Stimulated activated CD4-positive, alpha-beta T cell treated with anti-CD3 and anti-CD28 coated beads, TNF-alpha, amount 100 ng/mL, for 1 hour (primary cell): ENCODE measurements at places on chromosomes 7 and 10.
A peak's percentile ranks its signal among the peaks of the same experiment; 100 is the strongest.

GRCh38 chr7:79982141-79982770 lies 152.4 kb upstream of the GNAI1 start:
- no peak for DNase-seq

- DNase-seq = no peak
Observed at GRCh38 chr7:151732292-151732691, 144.6 kb downstream of the PRKAG2 start.

DNA sequence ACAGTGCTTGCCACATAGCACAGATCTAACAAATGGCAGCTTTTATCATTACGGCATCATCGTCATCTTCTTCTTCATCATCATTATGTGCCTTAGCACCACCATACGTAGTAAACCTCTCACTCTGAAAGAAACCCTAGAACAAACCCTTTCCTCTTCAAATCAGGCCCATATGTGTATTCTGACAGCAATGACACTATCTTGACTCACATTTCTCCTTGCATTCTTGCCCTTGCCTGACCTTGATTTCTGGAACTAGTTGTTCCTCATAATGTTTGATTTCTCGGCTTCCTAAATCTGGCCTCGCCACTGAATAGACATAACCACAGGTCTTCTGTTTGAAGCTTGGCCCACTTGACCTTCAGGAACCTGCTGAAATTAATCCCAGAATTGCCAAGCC lies 115.3 kb downstream of the DGKI start:
- DNase-seq = no peak

DNA sequence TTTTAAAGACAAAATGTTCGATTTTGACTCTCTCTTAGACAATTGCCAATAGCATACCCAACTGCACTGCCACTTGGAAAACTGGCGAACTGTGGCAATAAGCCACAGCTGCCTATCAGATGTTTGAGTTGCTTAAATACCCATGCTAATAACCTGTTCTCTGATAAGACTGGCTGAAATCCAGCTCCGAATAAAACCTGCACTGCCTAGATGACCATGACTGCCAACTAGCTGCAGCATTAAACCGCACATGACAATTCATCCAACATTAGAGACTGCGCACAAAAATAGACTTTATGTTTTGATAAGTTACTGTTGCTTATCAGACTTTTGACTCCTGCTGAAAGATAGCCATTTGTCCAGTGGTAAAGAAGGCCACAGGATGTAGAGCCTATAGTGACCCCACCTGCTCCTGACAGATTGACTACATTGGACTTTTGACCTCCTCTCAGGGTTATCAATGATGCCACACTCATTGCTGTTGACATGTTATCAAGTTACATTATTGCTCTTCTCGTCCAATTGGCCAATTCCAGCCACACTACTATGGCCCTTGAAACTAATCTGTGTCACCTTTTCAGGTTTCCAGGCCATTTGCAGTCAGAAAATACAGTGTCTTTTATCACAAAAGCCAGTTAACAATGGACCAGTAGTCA lies 299.0 kb downstream of the HGF start:
- DNase-seq = no peak

GRCh38 chr10:100733329-100733728 lies 12.1 kb upstream of the PAX2 start:
- no peak for DNase-seq

- DNase-seq = no peak
Observed at GRCh38 chr7:50795253-50795652, 12.6 kb upstream of the GRB10 start.

DNA sequence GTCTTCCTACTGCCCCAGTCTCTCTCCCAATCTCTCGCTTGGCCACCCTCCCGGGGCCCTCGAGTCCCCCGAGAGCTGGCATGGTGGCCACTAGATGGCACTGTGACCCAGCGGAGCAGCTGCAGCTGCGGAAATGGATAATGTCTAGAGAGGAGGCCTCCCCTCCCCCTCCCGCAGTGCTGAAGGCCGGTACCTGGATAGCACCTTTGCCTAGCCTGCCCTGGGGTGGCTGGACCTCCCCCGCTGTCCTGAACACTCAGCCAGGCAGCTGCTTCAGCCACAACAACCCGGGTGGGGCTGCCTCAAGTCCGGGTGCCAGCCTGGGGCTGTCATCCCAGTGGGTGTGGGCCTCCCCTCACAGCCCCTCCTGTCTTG lies 65.2 kb downstream of the GOLGA7B start:
- DNase-seq = peak; percentile 41

- no peak for DNase-seq
Observed at GRCh38 chr10:124578231-124579010, 116.8 kb downstream of the LHPP start.

- DNase-seq = no peak
Observed at GRCh38 chr10:29257784-29258135, 31.1 kb upstream of the LYZL1 start.

DNA sequence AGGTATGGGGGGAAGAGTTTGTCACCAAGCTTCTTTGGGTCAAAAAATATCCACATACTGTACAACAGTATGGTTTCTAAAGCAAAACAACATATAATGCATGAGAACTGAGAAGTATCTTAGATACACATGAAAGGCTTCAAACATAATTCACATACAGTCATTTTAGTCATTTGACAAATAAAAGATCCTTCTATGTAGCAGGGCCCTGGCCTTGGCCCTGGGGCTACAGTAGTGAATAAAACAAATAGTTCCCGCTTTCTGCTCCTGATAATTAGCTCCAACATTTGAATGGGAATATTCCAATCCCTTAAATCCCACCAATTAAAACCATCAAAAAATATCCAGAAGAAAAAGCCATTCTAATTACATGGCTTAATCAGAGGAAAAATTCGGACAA lies 51.3 kb downstream of the MALSU1 start:
- DNase-seq = no peak

DNA sequence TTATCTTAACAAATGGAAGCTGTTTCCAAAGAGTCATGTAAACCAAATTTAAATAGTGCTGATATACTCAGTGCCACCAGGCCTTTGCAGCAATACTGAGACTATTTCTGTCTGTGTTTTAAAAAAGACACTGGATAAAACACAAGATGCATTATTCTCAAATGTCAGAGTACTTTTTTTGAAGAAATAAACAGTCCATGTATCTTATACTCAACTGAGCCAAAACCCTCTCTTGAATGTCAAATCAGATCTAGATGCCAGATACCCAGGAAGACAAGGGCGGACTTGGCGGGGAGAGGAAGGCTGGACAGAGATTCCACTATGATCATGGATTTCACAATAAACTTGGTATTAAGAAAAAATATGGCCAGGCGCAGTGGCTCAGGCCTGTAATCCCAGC lies 127.6 kb downstream of the COBL start:
- DNase-seq = no peak

DNA sequence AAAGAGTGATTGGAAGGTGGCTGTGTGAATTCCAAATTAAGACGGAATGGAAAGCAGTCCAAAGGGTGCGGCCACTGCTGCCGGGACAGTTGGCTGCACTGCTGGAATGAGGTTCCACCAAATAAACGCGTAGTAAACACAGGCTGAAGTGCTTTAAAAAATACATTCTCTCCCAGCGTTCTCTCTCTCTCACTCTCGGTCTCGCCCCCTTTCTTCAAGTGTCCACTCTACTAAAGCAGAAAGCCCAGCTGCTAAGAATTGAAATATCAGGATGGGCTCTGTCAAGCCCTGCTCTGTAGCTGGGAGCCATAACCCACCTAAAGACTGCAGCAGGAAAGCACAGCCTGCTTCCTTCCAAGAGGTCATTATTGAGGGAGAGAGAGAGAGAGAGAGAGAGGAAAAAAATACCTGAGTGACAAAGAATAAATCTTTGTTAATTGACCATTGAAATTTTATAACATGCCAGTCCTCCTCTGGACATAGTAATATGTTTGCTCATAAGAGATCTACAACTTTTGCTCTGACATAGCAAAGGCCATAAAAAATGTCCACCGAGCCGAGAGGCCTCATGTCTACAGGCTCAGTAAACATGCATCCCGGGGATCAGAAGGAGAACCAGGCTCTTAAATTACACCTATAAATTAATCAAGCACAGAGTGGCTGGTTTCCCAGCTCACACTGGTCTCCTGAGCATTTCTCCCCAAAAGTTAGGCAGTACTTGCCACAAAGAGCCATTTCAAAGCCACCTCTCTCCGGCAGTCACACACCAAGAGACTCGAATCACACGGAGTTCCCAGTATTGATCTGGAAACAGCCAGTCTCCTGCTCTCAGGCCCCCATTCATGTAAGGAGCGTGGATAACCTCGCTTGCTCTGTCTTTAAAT lies 72.8 kb downstream of the FGFR2 start:
- DNase-seq = no peak

- DNase-seq = no peak
Observed at GRCh38 chr10:126001576-126001975, 105.2 kb downstream of the FANK1 start.

DNA sequence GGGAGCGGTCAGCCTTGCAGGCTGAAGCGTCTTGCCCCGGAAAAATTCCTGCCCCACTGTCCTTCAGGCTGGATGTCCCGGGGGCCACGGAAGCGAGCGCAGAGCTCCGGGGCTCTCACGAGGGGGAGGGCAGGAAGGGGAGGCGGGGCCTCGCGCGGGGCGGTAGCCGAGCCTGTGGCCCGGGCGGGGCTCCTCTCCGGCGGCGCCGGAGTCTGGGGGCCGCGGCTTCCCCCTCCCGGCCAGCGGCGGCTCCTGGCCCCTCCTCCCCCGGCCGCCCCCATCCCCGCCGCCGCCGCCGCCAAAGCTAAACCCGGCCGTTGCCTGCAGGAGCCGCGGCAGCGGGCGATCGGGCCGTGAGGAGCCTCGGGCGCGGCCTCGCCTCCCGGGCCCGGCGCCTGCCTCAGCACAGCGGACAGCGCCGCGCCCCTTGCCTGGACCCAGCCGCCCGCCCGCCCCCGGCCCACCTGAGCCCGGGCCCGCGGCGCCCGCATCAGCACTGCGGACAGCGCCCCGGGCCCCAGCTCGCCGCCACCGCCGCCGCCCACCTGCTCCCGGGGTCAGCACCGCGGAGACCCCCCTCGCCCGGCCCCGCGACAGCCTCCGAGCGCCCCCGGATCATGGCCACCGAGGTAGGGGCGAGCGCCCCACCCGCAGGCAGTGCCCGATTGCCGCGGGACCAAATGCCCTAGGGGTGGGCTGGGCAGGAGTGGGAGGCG lies at the start of gene GOLGA7B:
Gene GOLGA7B (plus strand): TSS at position 157 of the 716 bp plus-strand sequence. CDS start 461 bp downstream, at position 618.
- DNase-seq = peak; percentile 36

DNA sequence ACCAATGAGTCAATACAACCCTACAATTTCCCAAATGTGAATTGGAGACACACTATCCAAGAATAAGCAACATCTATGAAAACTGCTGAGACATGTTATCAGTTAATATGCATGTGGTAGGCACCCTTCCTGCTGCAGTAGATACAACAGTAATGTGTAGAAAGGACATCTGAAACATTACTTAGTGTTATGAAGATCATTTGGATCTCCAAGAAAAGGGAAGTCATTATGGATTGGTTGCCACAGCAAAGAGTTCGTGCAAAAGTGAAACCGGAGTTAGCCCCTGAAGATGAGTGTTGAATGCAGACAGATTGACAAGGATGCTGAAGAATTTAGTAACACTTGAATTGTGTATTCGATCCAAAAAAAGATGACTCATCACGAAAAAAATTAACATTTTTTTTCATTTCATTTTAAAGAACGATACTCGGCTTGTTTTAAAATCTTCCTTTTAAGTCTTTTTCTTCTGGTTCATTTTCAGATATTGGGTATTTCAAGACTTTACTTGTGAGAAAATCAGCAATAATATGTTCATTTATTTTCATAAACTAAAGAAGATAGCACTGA lies 322.4 kb upstream of the KLF6 start:
- DNase-seq = no peak

GRCh38 chr7:83824214-83824613 lies 175.3 kb upstream of the SEMA3E start:
- DNase-seq = no peak

GRCh38 chr7:135232720-135233119 lies 918 bp upstream of the STRA8 start:
- no peak for DNase-seq

- no peak for DNase-seq
Observed at GRCh38 chr10:43069211-43069515, 7.7 kb upstream of the RET start.

GRCh38 chr7:139871331-139871730 lies 42.3 kb downstream of the TBXAS1 start:
- DNase-seq = no peak

DNA sequence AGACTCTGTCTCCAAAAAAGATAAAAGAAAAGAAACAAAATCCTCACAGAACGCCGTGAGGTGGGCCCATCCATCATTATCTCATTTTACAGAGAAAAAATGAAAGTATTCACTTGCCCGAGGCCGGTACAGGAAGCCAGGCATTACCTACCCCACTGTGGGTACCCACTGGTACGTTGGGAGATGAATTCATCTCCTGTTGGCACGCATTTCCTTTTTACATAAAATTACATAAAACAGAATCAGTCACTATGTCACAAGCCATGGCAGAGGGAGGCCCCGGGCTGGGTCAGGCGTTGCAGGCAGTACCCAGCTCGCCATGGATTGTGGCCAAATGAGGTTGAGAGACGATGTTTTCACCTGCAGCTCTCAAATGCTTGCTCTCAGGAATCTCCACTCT lies 38.6 kb upstream of the TNRC18 start:
- no peak for DNase-seq

DNA sequence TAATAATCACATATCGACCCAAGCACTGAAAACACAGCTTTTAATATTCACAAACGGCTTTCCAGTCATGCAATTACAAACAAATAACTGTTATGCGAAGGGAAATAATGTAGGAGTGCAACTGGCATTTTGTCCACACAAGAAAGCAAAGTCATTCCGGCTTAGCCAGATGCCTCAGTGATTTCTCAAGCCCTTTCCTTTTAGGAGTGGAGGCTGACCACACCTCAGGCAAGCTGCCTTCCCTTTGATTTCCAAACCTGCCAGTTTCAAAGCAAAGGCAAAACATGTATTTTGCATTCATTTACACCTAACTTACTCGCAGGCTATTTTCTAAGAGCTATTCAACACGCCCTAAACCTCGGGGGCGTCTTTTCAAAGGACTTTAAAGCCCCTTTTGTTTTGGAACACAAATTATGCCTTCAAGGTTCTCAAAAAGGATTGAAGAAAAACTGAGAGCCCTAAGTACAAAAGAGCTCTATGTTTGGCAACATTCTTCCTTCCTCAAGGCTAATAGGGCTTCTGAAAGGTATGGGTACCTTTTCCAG lies 109.6 kb downstream of the CPXM2 start:
- no peak for DNase-seq

DNA sequence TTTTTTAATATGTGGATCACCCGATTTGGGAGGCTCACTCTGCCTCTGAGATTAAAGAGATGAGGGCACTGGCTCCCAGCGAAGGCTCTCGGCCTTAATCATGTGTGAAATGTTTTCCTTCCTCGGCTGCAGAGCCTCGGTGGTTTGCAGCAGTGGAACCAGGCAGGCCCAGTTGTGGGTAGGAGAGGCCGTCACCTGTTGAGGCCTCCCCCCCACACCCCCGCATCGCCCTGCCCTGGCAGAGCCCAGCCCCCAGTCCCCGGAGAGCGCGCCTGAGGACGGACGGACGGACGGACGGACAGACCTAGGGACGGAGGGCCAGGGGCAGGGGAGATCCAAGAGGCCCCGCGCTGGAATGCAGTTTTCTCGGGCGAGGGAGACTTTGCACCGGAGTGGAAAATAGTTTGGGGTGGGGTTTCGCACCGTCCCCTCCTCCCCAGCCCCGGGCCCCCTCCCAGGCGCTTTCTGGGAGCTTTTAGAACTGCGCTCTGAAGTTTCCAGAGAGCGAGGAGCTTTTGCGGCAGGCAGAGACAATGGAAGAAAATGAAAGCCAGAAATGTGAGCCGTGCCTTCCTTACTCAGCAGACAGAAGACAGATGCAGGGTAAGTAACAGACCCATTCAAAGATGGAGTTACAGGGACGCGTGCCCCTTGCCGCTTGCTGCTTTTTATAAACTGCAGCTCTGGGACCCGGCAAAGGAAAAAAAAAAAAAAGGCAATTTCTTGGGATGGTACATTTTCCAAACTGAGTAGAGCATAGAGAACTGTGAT lies at the start of gene KIAA1217:
Gene KIAA1217 (plus strand): TSS at position 478 of the 771 bp plus-strand sequence. CDS start 56 bp downstream, at position 534.
- no peak for DNase-seq
